Stimulated activated CD8-positive, alpha-beta memory T cell treated with anti-CD3 and anti-CD28 coated beads, Interleukin-4, amount 100 ng/mL, for 4 hours (primary cell): ENCODE measurements at places on chromosomes 11 and 22.

GRCh38 chr11:5004424-5005274 is 10.0 kb downstream of the OR51L1 start:
- no peak for DNase-seq

GRCh38 chr11:80958361-80958760 is 1517.5 kb upstream of the TENM4 start:
- DNase-seq: no peak

DNA sequence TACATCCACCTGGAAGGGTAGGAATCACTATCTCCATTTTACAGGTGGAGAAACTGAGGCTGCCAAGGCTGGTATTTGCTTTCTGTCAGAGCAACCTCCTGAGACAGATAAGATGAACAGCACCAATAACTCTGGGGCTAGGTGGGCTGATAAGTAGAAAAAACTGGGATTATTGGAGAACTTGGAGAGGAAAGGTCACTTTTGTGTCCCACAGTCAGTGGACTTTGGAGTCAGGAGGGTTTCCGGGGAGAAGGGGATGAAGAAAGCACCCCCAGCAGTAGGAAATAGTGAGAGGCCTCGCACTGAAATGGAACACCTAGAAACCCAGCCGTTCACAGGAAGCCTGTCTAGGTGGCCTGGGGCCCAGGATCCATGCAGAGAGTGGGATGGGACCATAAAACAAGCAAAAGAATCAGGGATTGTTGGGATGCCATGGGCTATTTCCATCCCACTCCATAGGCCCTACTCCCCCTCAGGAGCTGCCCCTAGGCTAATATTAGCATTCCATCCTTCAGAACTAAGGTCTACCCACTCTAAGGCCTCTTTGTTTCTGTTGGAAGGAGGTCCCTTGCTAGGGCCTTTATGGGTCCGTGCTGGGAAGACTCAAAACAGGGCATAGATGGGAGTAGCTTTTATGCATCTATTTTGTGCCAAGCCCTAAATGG is 31.0 kb upstream of the FCHSD2 start:
- DNase-seq: no peak

DNA sequence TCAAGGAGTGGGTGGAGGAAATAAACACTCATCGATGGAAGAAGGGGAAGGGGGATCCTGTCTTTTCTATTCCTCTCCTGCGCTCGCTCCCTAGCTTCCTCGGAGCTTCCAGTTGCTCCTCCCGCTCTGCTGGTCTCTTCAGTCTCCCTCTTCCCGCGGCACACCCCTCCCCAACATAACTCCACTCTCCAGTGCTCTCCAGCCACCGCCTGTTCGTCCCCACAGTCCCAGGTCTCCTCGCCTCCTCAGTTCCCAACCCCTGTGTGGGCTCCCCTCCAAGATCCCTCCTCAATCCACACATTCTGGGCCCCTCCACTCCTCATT is 438 bp downstream of the ZW10 start:
- DNase-seq: no peak

DNA sequence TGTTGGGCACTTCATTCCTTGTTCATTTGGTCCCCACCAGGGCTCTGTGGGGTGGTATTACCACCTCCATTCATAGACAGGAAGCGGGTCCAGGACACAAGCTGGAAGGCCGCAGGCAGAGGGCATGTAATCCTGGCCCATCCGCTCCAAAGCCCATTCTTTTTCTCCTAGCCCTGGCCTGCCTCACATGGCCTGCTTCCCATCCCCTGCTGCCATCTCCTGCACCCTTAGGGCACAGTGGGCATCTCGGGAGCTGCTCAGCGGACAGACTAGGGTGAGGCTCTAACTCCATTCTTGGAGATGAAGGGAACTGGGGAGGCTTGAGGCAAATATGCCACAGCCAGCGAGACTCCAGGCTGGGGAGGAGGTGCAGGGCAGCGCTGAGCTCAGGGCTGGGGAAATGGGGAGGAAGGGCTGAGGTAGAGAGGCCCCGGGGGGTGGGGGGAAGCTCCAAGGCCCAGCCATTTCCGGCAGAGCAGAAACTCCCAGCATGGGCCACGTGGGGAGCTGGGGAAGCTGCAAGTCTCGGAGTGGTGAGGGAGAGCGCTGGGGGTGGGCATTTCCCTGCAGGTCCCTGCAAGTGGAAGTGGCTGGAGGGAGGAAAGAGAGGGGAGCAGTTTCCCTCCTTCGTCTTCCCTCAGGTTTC is 14.3 kb upstream of the BCL9L start:
- DNase-seq: no peak

- DNase-seq: no peak
Observed at GRCh38 chr22:19503869-19504268, 20.3 kb downstream of the CLDN5 start.

DNA sequence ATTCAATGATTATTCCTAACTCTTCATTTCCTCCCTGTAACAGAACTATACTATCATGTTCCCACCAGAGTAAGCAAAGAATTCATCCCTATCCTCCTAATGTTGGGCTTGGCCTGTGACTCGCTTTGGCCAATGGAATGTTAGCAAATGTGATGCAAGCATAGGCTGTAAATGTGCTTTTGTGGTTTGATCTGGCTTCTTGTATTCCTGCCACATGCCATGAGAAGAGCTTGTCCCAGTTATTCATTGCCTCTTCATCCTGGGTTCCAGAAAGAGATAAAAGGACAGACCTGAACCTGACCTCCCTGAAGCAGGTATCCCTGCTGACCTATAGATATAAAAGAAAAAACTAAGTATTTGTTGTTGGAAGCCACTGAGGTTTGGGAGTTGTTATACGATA is 51.0 kb downstream of the SYTL2 start:
- no peak for DNase-seq

DNA sequence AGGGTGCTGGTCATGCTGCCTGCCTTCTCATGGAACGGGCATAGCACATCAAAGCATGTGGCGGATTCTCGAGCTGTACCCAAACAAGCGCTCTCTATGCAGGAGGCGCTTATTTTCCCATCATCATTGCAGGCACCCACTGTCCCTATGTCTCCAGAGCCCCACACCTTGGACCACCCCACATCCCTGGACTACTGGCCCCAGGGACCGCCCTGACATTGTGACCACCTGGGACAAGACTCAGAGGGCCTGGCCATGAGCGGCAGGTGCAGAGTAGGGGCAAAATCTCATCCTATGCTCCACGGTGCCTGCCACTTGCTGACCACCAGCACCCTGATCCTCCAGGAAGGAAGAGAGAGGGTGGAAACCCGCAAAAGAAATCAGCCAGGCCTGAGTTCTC is 170.4 kb downstream of the DSCAML1 start:
- DNase-seq: no peak

GRCh38 chr11:93822359-93822758 is 28.1 kb downstream of the VSTM5 start:
- no peak for DNase-seq

DNA sequence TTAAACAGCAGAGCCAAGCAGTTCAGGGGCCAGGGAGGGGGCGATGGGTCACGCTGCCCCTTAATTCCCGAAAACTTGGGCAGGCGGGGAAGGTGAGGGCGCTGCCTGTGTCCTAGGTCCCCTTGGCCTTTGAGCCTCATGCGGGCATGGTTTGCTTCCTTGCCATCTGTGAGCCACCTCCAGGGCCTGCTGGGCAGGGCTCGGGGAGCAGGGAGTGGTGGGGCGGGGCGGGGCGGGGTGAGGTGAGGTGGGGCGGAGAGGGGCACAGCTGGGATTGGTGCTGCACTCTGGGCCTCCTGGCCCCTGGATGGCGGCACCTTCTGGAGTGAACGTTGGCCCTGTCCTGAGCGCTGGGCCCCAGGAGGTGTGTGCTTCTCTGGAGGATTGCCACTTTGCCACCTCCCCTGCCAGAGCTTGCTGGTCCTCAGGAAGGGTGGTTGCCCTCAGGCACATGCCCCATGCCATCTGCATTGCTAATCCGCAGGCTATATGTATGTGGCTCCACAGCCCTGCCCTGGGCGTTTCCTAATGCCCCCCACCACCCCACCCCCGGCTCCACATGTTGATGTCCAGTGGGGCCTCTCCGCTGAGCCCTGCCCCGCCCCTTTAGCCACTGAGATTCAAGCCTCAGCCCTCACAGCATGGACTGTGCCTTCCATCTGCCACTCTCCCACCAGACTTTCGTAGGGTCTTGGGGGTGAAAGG is 352.5 kb downstream of the TBC1D22A start:
- DNase-seq: no peak

- no peak for DNase-seq
Observed at GRCh38 chr11:61531044-61531443, 22.5 kb downstream of the LRRC10B start.

- no peak for DNase-seq
Observed at GRCh38 chr22:43466710-43467109, 54.9 kb downstream of the MPPED1 start.

GRCh38 chr11:64632654-64633053 is 41.6 kb downstream of the SLC22A12 start:
- no peak for DNase-seq

DNA sequence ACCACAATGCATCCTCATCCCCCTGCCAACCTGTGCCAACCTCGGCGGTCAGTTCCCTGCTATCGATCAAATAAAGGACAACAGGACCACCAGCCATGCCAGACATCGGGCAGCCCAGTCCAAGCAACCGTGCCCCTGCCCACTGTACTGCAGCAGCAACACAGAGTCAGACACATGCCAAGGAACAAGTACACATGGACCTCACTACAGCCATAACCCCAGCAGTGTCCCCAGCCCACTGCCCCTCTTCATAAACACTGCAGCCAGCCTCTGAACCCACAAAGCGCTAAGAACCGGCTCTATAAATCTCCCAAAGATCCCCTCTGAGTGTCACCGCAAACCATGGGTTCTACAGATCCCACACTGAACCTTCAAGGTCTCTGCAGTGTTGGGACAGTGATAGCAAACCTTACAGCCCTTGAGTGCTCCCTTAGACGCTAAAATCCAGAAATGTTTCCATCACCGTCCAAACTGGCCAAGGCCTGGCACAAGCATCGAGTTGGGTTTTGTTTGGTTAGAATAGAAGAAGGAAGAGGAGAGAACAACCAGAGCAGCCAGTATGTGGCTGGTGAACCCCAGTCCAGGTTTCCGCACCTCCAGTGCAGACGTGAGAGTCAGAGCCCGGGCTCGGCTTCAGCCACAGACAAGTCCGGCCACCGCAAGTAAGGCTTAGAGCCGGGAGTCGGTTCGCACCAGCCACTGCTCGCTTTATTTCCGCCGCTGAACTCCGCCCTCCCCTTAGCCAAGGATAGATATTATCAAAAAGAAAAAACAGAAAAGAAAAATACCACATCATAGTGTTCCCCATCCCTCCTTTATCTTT is 7.9 kb downstream of the PAX6 start:
- DNase-seq: no peak

DNA sequence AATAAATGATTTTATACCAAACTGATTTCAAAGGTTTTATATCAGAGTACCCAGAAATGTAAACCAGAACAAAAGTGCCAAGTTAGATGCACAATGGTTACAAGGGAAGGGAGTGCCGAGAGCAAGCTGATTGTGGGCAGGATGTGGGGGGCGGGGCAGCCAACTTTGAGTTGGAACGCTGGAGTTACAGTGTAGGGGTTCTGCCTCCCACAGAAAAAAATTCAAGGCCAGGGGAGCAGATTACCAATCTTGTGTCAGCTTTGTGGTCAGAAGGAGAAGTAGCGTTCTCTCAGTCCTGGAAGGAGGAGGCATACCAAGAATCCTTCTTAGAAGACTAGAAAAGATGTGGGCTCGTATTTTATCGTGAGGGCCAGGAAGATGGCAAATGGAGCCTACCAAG is 15.9 kb upstream of the POU2AF2 start:
- no peak for DNase-seq

- DNase-seq: no peak
Observed at GRCh38 chr22:23569716-23570115, 10.4 kb downstream of the IGLL1 start.

DNA sequence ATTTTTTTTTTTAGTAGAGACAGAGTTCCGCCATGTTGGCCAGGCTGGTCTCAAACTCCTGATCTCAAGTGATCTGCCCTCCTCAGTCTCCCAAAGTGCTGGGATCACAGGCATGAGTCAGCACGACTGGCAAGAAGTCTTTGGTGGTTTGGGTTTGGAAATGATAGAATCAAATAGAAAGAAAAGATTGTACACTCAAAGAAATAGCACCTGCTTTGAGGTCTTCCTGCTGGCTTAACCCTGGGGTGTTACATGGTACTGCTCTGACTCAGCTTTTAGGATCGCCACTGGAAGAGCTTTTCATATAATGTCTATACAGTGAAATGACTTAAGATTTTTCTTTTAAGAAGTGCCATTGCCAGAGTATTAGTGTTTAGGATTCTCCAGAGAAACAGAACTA is 50.2 kb downstream of the JAM3 start:
- no peak for DNase-seq

GRCh38 chr22:29842172-29842571 is 4.1 kb upstream of the ASCC2 start:
- no peak for DNase-seq

GRCh38 chr11:98616098-98616655 is 404.6 kb upstream of the CNTN5 start:
- DNase-seq: no peak

GRCh38 chr11:127596433-127596832 is 595.9 kb upstream of the KIRREL3 start:
- DNase-seq: no peak

DNA sequence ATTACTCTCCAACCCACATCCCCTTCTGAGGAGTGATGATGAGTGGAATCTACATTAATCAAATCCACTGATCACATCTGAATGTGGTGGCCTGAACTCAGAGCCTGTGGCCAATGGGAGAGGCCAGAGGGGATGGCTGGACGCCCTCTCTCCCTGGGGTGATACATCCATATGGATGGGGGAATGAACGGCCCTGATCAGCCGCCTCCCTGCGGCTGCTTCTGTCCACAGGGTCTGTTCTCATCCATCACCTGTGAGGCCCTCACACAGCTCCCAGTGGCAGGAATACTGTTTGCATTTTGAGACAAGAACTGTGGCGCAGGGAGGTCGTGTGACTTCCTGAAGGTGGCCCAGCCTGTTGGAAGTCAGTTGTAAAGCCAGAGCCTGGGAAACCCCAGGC is 78.3 kb upstream of the SHISAL1 start:
- DNase-seq: no peak

GRCh38 chr11:11243209-11243589 is 109.9 kb downstream of the CSNK2A3 start:
- no peak for DNase-seq

DNA sequence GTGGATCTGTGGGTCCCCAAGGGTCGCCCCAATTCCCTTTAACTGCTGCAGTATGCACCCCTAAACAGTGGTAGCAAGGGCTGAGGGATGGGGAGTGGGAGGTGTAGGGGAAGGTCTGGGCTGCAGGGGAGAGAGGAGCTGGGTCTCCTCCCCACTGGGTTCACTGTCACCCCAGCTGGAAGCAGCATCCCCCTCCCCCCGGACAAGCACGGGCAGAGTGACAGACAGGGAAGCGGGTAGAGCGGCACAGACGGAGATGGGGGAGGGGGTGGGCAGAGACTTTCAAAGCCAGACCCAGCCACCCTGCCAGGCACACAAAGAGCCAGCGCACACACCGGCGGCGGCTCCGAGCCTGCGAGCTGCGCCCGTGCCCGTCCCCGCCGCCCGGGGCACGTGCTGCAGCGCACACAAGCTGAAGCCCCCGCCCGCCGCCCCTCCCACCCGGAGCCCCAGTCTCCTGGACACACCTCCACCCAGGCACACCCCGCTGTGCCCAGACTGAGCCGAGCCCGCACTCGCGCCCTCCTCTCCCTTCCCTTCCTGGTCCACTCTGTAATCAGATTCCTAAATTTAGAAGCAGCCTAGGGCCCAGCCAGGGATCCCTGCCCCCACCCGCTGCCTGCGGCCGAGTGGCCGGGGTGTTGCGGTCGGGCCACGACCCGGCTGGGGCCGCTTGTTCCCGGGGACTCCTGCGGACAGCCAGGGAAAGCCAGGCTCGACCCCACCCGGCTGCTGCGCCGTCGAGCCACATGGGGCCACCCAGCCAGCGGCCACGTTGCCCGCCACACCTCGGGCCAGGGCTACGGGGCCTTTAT is 935 bp upstream of the RCOR2 start:
- DNase-seq: no peak
